ENCODE measurements at places on chromosomes 7 and 10.

DNA sequence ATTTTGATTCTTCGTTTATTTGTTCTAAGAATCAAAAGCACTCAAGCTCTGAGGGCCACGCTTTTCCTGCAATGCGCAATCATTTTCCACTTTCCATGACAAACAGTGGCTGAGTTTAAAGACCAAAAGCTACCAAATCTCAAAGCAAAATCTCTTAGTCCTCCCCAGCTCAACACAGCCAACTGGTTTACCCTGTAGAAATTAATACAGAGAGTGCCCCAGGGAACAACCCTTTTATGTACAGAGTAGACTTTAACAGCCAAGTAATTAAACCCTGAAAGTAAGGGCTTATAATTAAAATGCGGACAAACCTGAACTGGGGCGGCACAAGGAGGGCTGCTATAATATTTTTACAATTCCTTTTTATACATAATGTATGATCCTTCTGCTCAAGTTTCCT lies 53.2 kb downstream of the FAM53B start:
- no peak for DNase-seq

DNA sequence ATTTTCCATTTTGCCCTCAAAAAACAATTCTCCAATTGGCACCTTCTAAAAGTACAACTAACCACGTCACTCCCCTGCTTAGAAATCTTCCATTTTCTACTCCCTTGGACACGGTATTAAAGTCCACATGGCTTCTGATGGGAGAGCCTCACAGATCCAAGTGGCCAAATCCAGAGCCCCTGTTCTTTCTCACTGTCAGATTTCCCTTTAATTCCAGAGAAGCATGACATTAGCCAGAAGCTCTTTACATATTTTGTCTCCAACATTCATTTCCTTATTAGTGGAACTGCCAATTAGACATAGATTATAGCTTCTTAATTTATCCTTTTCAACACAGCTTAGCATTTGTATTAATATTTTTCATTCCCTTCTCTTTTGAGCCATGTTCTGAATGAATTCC lies 118.7 kb downstream of the ELMO1 start:
- DNase-seq = no peak

- no peak for DNase-seq
Measured at GRCh38 chr10:61842755-61843497, 58.6 kb upstream of the ARID5B start.

- DNase-seq = no peak
Measured at GRCh38 chr7:128103498-128104107, 72.4 kb upstream of the LRRC4 start.

DNA sequence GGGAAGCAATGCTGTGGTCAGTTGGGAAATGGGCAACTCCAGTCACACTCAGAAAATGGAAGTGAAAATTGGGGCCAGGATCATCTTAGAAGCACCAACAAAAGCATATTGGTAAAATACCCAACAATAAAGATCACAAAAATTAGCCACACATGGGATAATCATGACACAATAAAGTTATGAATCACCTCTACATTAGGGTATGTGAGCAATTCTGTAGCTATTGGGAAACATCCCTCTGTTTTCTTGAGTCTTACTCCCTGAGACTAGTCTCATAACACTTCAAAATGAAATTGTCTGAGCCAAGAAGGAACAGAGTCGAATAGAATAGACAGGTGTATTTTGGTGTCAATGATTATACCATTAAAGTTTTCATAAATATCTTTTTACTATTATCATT lies 178.3 kb downstream of the DYNC1I1 start:
- DNase-seq = peak; percentile 6

- DNase-seq = no peak
Measured at GRCh38 chr7:44104860-44105771, 971 bp downstream of the AEBP1 start.

DNA sequence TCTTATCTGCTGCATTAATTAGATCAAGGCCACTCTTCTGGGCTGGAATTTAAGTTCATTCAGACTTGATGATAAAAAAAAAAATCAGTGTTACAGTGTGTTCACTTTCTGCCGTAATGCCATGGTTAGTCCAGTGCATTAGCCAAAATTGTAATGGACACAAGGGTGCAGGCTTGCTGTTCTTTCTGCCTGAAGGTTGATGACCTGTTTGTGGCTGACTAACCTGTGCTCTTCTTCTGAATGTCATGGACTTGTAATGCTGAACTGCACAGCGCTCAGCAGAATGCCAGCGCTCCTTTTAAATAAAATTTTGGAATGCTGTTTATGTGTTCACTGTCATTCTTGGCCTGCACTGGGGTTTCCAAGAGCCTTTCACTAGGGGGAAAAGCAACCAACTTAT lies 323.2 kb downstream of the ZNF248 start:
- no peak for DNase-seq

GRCh38 chr7:1536743-1537534 lies 6.4 kb downstream of the MAFK start:
- DNase-seq = no peak

Measured in inflammatory macrophage treated with lipopolysaccharide for 4 hours (primary cell).